ENCODE measurements at places on chromosomes 3 and 15.

DNA sequence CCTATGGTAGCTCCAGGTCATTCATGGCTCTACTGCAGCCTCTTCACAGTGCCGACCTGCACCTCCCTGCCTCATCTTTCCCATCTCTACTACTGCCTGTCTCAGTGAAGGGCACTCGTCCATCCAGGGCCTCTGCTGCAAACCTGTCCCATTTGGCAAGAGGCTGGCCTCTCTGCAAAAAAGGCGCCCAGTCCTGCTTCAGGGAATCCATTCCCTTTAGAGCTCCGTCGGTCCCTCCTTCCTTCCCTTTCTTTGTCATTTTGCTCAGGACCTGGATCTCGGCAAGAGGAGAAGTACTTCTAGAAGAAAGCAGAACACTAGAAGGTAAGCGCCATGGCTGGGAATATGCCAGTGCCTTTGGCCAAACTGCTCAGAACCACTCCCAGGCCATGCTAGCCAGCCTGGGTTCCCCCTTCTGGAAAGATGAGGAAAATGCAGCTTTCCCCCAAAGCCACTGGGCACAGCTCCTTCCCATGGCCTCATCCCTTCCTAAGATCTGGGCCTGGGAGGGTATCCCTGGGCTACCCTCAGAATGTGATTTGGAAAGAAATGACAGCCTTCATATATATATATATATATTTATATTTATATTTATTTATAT, 6.4 kb upstream of the ISL2 start:
- no peak for DNase-seq

GRCh38 chr3:37813403-37813802, 48.3 kb upstream of the CTDSPL start:
- DNase-seq = no peak

GRCh38 chr15:52295421-52296001, at the start of gene MYO5C:
Gene MYO5C, minus strand, starts transcription at chr15:52295804. Its CDS starts 168 bp downstream, at chr15:52295636.
- no peak for DNase-seq

DNA sequence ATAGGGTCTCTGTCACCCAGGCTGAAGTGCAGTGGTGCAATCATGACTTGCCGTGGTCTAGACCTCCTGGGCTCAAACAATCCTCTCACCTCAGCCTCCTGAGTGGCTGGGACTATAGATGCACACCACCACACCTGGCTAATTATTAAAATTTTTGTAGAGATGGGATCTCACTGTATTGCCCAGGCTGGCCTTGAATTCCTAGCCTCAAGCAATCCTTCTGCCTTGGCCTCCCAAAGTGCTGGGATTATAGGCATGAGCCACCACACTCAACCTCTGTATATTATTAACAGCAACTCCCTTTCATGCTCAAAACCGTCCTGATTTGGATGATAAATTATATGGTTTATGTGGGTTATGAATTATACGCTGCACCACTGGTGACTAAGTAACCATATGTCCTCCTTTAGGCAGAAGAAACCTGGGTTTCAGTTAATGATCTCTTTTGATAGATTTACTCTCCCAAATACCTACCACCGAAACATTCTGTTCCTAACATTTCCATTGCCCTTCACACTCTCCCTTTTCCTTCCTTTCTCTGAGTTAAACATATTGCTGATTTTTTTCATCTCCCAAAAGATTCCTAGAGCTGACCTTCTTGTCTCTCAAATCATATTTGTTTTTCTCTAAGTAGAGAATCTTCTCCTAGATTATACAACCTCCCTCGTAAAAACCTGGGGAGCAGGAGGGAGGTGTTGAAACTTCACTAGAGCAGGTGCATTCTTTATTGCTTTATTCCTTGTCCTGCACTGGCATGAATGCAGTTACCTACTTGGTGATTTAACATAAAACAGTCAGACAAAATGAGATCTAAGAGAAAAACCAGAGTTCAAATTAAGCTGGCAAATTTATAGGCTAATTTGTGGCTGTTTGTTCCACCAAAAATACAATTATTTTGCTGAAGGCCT, 32.9 kb downstream of the PCYT1A start:
- no peak for DNase-seq

- no peak for DNase-seq
These were observed 54.8 kb downstream of the ZBTB20 start for GRCh38 chr3:115092220-115092791.

- no peak for DNase-seq
These were observed 673.2 kb upstream of the BCHE start for GRCh38 chr3:166510382-166510781.

DNA sequence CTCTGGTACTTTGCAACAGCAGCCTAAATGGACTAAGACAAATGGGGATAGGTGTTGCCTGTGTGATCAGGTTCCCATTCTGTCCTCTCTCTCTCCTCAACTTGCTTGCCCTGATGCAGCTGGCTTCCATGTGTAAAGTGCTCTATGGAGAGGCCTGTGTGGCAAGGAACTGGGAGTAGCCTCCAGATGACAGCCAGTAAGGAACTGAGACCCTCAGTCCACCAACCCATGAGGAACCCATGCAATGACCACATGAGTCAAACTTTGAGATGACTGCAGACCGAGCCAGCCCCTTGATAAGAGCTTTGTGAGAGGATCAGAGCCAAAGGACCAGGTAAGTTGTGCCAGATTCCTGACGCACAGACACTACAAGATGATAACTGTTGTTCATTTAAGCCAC, 74.6 kb upstream of the ADPGK start:
- no peak for DNase-seq

DNA sequence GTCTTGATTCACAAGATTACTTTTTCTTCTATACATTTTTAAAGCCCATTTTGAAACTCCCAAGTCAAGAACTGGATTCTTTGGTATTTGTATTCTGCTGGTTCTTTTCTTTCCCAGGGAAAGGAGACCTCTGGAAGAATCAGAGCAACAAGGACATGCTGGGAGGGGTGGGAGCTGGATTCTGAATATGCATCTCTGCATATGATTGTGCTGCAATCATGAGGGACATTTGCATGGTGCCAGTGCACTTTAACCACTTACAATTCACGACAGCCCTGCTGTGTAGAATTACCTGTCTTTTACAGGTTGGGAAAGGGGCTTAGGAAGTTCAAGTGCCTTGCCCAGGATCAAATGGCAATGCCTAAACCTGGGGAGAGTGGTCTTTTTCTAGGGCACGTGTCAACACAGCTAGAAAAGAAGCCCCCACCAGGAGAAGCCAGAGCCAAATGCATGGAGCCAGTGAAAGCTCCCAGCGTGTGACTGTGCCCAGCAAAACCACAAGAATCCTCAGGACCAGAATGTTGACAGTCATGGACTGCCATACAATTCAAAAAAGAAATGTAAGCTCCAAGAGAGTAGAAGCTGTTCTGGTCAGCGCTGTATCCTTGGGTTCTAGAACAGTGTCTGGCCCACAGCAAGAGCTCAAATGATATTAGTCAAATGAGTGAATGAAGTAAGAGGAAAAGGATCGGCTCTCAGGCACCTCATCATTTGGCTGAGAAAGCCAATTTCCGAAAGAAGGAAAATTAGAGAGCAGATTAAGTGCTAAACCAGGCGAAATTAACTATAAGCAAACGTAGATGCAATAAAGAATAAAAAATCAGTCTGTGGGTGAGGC, 84.5 kb upstream of the MEF2A start:
- no peak for DNase-seq

DNA sequence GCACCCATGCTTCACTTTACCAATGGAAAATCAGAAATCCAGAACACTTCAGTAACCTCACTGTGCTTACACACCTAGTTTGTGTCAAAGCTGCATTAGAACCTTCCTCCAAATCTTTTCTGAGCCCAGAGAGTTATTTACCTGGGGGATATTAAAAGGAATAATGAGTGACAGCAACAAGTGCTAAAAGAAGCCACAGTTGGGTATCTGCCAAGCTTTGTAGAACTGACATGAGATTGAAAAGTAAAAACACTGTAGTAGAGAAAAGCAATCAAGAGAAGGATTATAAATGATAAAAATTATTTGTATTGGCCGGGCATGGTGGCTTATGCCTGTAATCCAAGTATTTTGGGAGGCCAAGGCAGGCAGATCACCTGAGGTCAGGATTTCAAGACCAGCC, 8.8 kb upstream of the TBC1D23 start:
- no peak for DNase-seq

GRCh38 chr3:161413127-161413854, 42.0 kb upstream of the SPTSSB start:
- no peak for DNase-seq

DNA sequence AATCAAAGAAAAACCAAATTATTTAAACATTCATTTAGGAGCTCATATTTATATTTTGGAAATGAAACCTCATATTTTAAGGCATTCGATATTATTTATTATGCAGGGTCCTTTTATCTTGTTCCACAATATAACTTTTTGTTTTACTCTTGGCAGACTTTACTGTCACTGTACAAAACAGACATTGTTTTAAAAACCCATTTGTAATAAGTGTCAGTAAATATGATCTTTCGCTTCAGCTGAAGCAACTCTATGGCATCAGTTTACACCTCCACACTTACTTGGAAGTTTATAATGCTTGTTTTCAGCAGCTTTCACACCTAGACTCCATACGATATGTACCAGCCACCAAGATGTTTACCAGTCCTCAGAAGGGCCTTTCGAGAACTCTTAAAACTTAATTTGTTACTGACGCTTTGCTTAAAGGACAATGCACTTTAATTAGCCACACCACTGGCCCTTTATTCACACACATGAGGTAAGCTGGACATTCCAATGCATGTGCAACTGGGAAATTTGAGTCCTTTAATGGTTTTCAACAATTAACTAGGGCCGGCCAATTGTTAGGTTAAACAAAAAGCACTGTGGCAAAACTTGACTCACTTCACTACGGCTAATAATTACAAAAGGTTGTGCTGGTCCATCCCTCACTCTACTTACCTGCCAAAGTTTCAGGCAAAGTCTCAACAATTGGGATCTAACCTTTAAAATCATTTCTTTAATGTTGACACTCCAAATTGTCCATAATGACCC, 16.7 kb downstream of the WWTR1 start:
- DNase-seq = no peak

DNA sequence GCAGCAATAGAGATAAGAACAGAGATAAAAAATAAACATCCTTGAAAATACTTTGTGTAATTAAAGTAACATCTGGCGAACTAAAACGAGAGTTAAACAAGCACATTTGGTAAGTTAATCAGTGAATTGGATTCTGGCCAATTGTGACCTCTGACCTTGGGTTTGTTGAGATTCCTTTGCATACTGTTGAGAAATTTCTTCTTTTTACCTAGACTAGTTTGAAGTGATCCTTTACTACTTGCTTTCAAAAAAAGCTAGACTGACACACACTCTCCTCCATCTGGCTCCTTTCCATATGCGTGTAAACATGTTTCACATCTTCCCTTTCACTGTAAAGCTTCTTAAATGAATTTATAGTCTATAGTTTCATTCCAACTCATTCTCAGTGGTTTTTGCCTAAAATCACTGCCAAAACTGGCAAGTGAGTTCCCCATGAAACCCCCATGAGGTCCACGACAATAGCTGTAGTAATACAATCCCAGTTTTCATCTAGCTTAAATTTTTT, 17.3 kb upstream of the GBE1 start:
- no peak for DNase-seq

- DNase-seq = no peak
These were observed 8.3 kb downstream of the CACNA1D start for GRCh38 chr3:53502737-53503136.

- peak; percentile 88 for DNase-seq
These were observed 30.2 kb upstream of the ZNF609 start for GRCh38 chr15:64430000-64430735.

- DNase-seq = peak; percentile 27
These were observed 125.3 kb upstream of the SKOR1 start for GRCh38 chr15:67700023-67700422.

GRCh38 chr3:63607716-63608115, 44.8 kb upstream of the SNTN start:
- DNase-seq = no peak

- no peak for DNase-seq
These were observed 204.7 kb downstream of the EPHA3 start for GRCh38 chr3:89312141-89312540.

DNA sequence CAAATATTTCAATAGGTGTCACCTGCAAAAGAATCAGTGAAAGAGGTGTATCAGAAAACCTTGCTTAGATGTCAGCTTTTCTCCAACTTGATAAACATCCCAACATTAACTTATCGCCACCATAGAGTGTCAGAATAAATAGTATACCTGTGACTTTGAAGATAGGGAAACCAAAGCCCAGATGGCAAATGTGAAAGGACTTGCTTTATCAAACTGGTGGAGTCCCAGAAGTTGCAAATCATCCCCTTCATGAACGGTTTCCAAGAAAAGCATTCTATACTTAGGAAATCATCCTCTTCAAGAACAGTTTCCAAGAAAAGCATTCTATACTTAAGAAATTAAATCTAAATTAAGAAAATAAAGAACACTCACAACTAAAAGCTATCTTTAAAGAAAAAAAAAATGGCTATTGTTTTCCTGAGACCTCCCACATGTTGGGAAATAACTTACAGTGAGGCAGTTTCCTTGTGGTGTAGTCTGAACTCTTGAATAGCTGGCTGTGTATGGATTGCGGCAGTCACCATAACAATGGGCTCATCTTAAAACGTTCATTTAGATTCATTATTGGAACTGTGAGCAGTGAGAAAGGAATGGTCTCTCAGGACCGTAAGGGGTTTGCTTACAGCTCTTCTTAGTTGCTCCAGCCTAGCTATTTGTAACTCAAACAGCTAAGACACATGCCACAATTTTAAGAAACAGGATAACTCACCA, 56.5 kb downstream of the GHSR start:
- DNase-seq = no peak

DNA sequence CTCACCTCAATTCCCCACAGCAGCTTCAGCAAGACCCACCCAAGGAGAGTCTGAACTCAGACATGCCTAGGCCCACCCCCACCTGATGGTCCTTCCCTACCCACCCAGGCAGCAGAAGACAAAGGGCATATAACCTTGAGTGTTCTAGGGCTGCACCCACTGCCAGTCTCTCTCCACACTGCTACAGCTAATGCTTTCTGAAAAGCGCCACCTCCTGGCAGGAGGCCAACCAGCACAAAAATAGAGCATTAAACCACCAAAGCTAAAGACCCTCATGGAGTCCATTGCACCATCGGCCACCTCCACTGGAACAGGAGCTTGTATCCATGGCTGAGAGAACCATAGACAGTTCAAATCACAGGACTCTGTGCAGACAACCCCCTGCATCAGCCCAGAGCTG, 11.3 kb upstream of the RPL39L start:
- DNase-seq = no peak

DNA sequence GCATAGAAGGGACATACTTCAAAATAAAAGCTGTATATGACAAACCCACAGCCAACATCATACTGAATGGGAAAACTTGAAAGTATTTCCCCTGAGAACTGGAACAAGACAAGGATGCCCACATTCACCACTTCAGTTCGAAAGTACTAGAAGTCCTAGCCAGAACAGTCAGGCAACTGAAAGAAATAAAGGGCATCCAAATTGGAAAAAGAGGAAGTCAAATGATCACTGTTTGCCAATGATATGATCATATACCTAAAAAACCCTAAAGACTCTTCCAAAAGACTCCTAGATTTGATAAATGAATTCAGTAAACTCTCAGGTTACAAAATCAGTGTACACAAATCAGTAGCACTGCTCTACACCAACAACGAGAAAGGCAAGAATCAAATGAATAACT, 40.7 kb downstream of the SLC49A4 start:
- DNase-seq = no peak

GRCh38 chr3:152021951-152022461, 148.6 kb downstream of the SUCNR1 start:
- peak; percentile 21 for DNase-seq

GRCh38 chr3:25441234-25441856, 13.3 kb downstream of the RARB start:
- DNase-seq = no peak
